RWPE2 (cell line): ENCODE measurements at places on chromosomes 16 and 17.
A peak's percentile ranks its signal among the peaks of the same experiment; 100 is the strongest.

GRCh38 chr17:2610195-2611175 is 17.0 kb downstream of the PAFAH1B1 start:
- peaks cover 27% of the 10 kb centered on the region for H3K36me3 ChIP-seq
- no peaks in the 10 kb centered on the region for H3K27me3 ChIP-seq
- no peak overlapping the region for H3K27ac ChIP-seq
- H3K4me3 ChIP-seq, result no peak overlapping the region
- H3K4me1 ChIP-seq, result no peaks in the 10 kb centered on the region

- no peaks in the 10 kb centered on the region for H3K36me3 ChIP-seq
- no peak overlapping the region for H3K27ac ChIP-seq
- no peak for DNase-seq
- H3K4me1 ChIP-seq, result peaks cover 9% of the 10 kb centered on the region
- peak overlapping the region; percentile 73 for H3K4me3 ChIP-seq
- H3K27me3 ChIP-seq, result no peaks in the 10 kb centered on the region
These were observed 920 bp upstream of the ZCCHC14 start for GRCh38 chr16:87493608-87494280.

DNA sequence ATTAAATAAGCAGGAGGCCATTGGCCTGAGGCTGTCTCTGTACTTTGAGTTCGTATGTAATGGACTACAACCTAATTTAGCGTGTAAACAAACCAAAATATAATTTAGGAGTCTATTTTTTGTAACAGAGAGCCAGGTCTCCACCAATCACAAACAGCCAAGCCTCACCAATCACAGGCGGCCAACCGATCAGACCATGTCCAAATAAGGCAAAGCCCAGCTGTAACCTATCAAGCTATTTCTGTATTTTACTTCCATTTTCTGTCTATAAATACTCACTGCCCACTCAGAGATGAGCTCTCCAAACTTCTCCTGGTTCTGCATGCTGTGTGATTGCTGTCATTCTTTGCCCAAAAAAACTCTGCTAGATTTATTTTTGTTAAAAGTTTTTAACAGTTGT is 322.7 kb downstream of the NPIPA8 start:
- no peak overlapping the region for H3K4me3 ChIP-seq
- no peaks in the 10 kb centered on the region for H3K36me3 ChIP-seq
- DNase-seq, result no peak
- H3K27ac ChIP-seq, result no peak overlapping the region
- H3K4me1 ChIP-seq, result no peaks in the 10 kb centered on the region

DNA sequence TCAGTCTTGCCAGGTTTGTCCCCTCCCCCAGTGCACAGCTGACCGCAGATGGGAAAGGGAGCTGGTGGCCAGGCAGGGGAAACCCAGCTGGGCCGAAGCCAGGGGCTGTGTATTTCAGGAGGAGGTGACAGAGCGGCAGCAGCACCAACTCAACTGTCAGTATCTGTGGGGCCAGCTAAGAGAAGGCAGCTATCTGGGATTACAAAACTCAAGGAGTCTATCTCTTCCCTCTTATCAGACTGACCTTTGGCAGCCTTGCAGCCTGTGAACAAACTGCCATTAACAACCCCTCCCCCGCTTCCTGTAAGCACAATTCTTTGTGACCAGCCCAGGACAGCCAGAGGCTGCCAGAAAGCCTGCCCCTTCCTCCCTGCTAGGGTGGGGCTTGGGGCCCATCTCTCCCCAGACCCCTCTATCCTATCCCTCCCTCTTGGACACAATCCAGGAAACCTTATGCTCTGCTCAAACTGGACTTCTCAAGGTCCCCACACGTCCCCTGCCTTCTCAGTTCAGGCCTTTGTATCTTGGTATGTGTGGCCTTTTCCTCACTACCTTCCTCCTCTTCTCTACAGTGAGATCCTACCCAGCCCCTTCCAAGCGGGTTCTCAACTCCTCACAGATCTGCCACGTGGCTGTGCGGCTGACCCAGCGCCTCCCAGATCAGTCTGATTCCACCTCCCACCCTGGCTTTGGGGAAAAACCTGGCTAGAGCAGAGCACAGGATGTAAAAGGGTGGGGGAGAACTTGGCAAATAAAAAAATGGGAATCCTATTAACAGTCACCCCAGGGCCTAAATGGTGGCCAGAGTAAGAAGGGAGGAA is 10.5 kb downstream of the ST3GAL2 start:
- DNase-seq, result peak; percentile 86
- H3K27me3 ChIP-seq, result no peaks in the 10 kb centered on the region
- peak overlapping the region; percentile 59 for H3K27ac ChIP-seq

GRCh38 chr16:56610609-56611111 is 2.3 kb downstream of the MT2A start:
- H3K4me3 ChIP-seq, result peak overlapping the region; percentile 54
- H3K27ac ChIP-seq, result peak overlapping the region; percentile 100
- H3K27me3 ChIP-seq, result no peaks in the 10 kb centered on the region
- H3K4me1 ChIP-seq, result peaks cover 76% of the 10 kb centered on the region

DNA sequence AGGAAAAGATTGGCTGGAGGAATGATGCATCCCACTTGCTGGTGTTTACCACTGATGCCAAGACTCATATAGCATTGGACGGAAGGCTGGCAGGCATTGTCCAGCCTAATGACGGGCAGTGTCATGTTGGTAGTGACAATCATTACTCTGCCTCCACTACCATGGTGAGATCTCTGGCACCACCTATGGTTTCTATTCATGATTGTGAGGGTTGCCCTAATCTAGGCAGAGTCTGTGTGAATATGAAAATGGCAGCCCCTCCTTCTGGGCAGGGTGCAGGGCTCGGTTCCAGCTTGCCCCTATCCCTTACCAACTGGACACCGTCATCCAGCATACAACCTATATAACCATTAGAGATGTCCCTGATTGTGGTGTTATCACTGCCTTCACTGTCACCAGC is 33.4 kb downstream of the ITGB3 start:
- H3K36me3 ChIP-seq, result no peaks in the 10 kb centered on the region
- no peak overlapping the region for H3K4me3 ChIP-seq
- H3K27ac ChIP-seq, result no peak overlapping the region
- no peaks in the 10 kb centered on the region for H3K4me1 ChIP-seq

DNA sequence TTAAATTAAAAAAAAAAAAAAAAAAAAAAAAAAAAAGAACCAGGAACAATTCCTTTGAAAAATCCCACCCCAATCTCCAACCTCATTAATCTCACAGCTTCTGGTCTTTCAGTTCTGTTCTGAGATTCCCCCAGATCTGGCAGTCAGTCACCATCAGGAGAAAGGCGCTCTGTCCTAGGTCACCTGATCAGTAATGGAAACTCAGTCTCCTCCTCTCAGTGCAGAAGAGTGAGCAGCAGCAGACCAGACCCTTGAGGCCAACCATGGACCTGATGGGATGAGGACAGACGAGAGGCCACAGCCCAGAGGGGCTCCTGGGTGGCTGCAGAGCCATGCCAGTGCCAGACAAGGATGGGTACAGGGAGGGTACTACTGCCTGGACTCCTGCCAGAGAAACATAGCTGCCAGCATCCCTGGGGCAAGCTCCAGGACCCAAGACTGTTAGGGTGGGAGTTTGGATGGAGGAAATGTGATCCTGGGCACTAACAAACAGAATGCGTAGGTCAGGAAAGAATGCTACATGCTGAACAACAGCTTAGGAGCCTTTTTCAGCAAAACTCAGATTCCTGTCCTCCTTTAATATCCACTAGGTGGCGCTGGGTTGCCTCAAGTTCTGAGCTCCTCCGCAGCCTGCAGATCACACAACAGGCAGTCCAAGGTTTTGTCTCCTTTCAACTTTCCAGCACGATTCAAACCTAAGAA is 28.7 kb downstream of the MPG start:
- H3K4me3 ChIP-seq, result no peak overlapping the region
- H3K4me1 ChIP-seq, result no peaks in the 10 kb centered on the region
- no peaks in the 10 kb centered on the region for H3K27me3 ChIP-seq
- H3K27ac ChIP-seq, result no peak overlapping the region
- H3K36me3 ChIP-seq, result peaks cover 76% of the 10 kb centered on the region
- no peak for DNase-seq

DNA sequence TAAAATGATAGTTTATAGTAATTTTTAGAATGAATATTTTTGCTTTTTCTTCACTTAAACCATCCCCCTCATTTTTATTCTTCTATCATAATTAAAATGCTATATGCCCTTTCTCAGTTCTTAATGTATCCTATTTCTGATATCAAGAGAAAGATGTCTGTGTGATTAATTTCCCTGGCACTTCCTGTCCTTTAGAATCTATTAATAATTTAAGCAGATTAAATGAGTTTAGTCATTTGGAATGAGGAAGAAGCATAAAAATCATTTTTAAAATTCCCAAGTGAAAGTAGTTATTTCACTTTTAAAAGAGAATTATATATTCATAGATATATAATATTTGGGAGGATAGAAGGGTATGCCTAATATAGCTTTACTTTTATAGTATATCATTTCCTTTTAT is 27.8 kb upstream of the CDR2 start:
- no peak for DNase-seq
- no peaks in the 10 kb centered on the region for H3K27me3 ChIP-seq
- peak overlapping the region; percentile 84 for H3K27ac ChIP-seq
- peaks cover 41% of the 10 kb centered on the region for H3K4me1 ChIP-seq

DNA sequence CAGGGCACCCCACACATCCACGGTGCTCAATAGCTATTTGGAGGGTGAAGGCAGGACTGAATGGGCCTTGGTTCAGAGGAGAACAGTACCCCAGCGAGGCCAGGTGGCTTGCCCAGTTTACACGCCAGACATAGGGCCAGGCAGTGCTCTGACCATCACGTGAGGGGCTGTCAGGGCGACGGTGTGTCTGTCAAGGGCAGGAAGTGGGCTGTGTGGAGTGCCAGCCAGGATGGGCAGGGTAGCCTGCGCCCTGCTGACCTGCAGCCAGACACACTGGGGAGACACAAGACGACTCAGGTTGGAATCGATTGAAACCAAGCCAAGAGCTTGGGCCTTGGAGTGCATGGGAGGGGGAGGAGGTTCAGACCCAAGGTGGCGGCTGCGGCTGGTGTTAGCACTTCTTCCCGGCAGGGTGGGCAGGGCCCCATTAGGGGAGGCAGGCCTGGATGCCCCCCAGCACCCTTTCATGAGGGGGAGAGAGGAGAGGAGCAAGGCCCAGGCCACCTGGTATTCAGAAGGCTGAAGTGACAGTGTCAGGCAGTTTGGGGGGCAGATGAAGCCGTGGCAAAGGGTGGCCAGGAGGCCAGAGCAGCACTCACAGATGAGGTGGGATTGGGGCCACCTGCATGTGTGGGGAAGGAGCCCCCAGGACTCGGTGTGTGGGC is 68.2 kb downstream of the SREBF1 start:
- peaks cover 13% of the 10 kb centered on the region for H3K4me1 ChIP-seq
- peak overlapping the region; percentile 11 for H3K27ac ChIP-seq
- DNase-seq, result no peak
- H3K27me3 ChIP-seq, result no peaks in the 10 kb centered on the region
- peaks cover 15% of the 10 kb centered on the region for H3K36me3 ChIP-seq

- H3K4me1 ChIP-seq, result peaks cover 30% of the 10 kb centered on the region
- no peaks in the 10 kb centered on the region for H3K36me3 ChIP-seq
- H3K27ac ChIP-seq, result no peak overlapping the region
- no peaks in the 10 kb centered on the region for H3K27me3 ChIP-seq
- no peak overlapping the region for H3K4me3 ChIP-seq
- DNase-seq, result no peak
These were observed 80.8 kb downstream of the GAS7 start for GRCh38 chr17:10117581-10118001.
